ENCODE measurements at places on chromosomes 4 and X.
A peak's percentile ranks its signal among the peaks of the same experiment; 100 is the strongest.

DNA sequence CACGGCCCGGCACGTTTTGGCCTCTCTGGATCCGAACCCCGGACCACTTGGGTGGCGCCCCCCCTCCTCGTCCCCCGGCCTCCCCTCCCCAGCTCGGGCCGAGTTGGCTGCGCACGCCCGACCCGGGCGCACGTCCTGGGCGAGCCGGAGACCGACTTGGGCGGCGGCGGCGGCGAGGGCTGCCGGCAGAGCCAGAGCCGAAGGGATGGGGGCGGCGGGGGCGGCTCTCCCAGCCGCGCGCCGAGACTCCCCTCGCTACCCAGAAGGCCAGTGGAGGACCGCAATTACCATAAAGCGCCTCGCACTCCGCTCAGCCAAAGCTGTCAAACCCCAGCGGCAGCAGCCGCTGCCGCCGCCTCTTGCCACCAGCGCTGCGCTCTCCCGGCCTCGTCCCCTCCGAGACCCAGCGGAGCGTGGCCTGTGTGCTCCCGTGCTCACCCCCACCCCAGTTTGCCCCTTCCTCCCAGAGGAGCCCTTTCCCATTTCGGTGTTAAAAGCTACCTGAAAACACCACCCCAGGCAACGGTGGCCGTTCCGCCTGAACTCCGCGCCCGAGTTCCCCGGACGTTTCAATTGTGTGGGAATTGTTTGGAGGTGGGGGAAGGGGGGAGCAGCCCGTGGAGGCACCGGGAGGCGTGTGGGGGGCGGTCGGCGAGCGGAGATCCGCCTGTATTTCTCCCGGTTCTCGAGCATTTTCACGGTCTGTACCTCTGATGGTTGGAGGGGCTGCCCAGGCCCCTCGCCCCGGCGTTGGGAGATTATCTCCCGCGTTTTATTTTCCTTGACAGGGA lies 701 bp upstream of the BCOR start:
- H3K4me3 ChIP-seq, result peak overlapping the region; percentile 39
- peak overlapping the region; percentile 91 for H3K27ac ChIP-seq
- H3K27me3 ChIP-seq, result no peaks in the 10 kb centered on the region

GRCh38 chrX:10582945-10583344 lies 37.4 kb downstream of the MID1 start:
- no peak overlapping the region for H3K4me3 ChIP-seq
- no peak overlapping the region for H3K27ac ChIP-seq
- no peaks in the 10 kb centered on the region for H3K4me1 ChIP-seq
- H3K27me3 ChIP-seq, result no peaks in the 10 kb centered on the region
- no peaks in the 10 kb centered on the region for H3K36me3 ChIP-seq

GRCh38 chrX:130264573-130264972 lies 4.1 kb downstream of the ZNF280C start:
- no peaks in the 10 kb centered on the region for H3K27me3 ChIP-seq
- no peak for DNase-seq
- H3K4me1 ChIP-seq, result peaks cover 28% of the 10 kb centered on the region
- H3K27ac ChIP-seq, result no peak overlapping the region
- no peak overlapping the region for H3K4me3 ChIP-seq

GRCh38 chr4:118727360-118727759 lies 42.2 kb downstream of the METTL14 start:
- H3K27me3 ChIP-seq, result no peaks in the 10 kb centered on the region
- H3K36me3 ChIP-seq, result peaks cover 62% of the 10 kb centered on the region
- no peaks in the 10 kb centered on the region for H3K4me1 ChIP-seq
- H3K4me3 ChIP-seq, result no peak overlapping the region

All from DND-41 (cell line).